ENCODE measurements at places on chromosomes 16 and 17. TPM values are rescaled to one million over a fixed set of nuclear protein-coding genes. Genes with fewer than 3 reads are reported as not detected.

GRCh38 chr16:66429290-66429962 lies 2.3 kb downstream of the BEAN1 start:
- no peak overlapping the region for H3K27ac ChIP-seq
- H3K4me1 ChIP-seq, result peaks cover 30% of the 10 kb centered on the region
- H3K36me3 ChIP-seq, result no peaks in the 10 kb centered on the region

- H3K27ac ChIP-seq, result no peak overlapping the region
- H3K36me3 ChIP-seq, result peaks cover 6% of the 10 kb centered on the region
- peaks cover 23% of the 10 kb centered on the region for H3K27me3 ChIP-seq
- H3K4me1 ChIP-seq, result peaks cover 75% of the 10 kb centered on the region
Observed at GRCh38 chr16:10883004-10883403, 6.0 kb downstream of the CIITA start.

- H3K27ac ChIP-seq, result no peak overlapping the region
- H3K27me3 ChIP-seq, result no peaks in the 10 kb centered on the region
- H3K36me3 ChIP-seq, result no peaks in the 10 kb centered on the region
- DNase-seq, result no peak
- H3K4me3 ChIP-seq, result no peak overlapping the region
- no peaks in the 10 kb centered on the region for H3K4me1 ChIP-seq
Observed at GRCh38 chr16:4777339-4778049, 10.5 kb upstream of the ZNF500 start.

- no peak overlapping the region for H3K27ac ChIP-seq
- no peaks in the 10 kb centered on the region for H3K27me3 ChIP-seq
- H3K4me1 ChIP-seq, result peaks cover 10% of the 10 kb centered on the region
- H3K36me3 ChIP-seq, result peaks cover 5% of the 10 kb centered on the region
Observed at GRCh38 chr16:72783716-72784318, 264.1 kb downstream of the ZFHX3 start.

DNA sequence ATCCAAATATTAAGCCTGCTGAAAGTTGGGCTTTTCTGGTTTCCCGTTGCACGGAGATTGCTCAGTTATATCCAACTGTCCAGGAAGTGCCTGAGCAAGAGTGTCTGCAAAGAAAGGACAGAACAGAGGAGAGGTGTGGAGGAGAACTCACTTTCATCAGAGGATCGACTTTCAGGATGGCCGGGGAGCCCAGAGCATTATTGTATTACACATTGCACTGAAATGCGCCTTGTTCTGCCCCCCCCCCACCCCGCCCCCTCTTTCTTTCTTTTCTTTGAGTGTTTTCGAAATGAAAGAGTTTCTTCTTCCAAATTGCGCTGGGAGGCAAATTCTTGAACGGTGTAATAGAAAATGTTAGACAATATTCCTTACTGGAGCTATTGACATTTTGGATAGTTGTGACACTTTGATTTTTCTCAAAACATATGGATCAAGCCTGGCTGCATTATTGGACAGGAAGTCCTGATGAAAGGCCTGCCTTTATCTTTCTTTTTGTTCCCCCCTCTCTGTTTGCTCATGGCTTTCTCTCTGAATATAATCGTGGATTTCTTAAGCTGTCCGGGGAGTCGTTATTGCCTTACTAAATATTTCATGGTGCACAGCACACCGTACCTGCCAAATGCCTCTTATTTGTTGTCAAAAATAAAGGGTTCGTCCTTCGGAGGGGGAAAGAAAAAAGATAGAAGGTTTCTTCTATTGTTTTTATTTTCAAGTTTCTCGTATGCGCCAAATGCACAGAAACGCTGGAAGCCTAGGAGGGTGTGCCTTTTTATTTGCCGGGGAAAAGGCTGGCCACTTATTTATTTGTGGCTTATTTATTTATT lies 110.8 kb downstream of the IRX3 start:
- DNase-seq, result no peak
- H3K27me3 ChIP-seq, result peaks cover 50% of the 10 kb centered on the region
- no peak overlapping the region for H3K27ac ChIP-seq

GRCh38 chr16:54400261-54400660 lies 113.7 kb upstream of the IRX3 start:
- H3K4me3 ChIP-seq, result no peak overlapping the region
- H3K4me1 ChIP-seq, result peaks cover 13% of the 10 kb centered on the region
- no peaks in the 10 kb centered on the region for H3K36me3 ChIP-seq
- no peaks in the 10 kb centered on the region for H3K27me3 ChIP-seq
- no peak for DNase-seq
- no peak overlapping the region for H3K27ac ChIP-seq

DNA sequence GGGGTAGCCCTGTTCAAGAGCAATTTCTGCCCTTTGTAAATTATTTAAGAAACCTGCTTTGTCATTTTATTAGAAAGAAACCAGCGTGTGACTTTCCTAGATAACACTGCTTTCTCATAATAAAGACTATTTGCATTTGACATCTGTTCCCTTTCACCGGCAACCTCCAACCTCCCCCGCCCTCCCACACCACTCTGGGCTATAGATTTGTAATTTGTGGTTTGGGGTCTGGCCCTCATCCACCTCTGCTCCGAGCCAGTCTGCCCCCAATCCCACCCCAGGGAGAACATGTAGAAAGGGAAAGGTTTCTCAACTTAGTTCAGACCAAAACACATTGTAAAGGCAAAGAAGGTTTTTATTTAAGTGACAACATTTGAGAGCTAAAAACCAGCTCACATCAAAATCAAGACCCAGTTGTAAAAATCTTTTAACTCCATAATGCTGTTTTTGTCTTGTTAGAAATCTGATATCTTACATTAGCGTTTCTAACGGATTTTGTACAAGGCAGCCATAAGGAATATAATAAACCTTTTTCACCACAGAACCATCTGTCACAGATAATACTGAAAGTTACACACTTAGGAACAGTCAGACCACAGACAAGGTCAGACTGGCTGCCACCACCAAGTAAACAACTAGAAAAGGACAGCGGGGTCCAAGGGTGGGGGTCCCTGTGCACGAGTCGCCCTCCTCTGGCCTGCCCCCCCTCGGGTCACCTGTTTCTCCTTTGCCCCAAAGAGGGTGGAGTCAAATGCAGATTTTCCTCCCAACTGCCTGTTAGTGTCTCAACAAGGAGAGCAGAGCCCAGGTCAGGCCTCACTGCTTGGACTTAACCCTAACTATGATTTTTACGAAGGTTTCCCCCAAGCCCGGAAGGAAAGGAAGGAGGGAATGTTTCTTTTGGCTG lies 6.9 kb downstream of the PIMREG start:
- no peak overlapping the region for H3K4me3 ChIP-seq
- H3K36me3 ChIP-seq, result no peaks in the 10 kb centered on the region
- H3K27ac ChIP-seq, result no peak overlapping the region
- H3K27me3 ChIP-seq, result peaks cover 21% of the 10 kb centered on the region
- peaks cover 6% of the 10 kb centered on the region for H3K4me1 ChIP-seq
- no peak for DNase-seq

DNA sequence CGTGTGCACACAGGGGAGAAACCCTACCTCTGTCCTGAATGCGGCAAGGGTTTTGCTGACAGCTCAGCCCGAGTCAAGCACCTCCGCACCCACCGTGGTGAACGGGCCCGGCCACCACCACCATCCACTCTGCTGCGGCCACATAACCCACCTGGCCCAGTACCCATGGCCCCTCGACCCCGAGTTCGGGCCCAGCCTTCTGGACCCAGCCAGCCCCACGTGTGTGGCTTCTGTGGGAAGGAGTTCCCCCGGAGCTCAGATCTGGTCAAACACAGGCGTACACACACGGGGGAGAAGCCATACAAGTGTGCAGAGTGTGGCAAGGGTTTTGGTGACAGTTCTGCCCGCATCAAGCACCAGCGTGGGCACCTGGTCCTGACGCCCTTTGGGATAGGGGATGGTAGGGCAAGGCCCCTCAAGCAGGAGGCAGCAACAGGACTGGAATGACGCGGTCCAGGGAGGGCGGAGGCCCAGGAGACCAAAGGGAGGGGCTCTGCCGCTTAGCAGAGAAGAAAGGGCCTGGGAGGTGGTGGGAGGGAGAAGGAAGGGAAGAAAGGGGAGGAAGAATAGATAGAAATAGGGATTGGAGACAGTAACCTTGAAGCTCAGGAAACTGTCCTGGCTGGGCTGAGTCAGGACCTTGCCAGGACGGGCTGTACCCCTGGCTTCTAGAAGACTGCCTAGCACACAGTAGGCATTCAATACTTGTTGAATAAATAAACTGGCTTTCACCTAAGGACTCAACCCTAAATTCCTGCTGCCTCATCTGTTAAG lies 3.6 kb downstream of the ZNF48 start:
- H3K36me3 ChIP-seq, result peaks cover 15% of the 10 kb centered on the region
- H3K27ac ChIP-seq, result no peak overlapping the region
- H3K4me1 ChIP-seq, result peaks cover 47% of the 10 kb centered on the region
- H3K27me3 ChIP-seq, result no peaks in the 10 kb centered on the region
- no peak overlapping the region for H3K4me3 ChIP-seq
- no peak for DNase-seq

DNA sequence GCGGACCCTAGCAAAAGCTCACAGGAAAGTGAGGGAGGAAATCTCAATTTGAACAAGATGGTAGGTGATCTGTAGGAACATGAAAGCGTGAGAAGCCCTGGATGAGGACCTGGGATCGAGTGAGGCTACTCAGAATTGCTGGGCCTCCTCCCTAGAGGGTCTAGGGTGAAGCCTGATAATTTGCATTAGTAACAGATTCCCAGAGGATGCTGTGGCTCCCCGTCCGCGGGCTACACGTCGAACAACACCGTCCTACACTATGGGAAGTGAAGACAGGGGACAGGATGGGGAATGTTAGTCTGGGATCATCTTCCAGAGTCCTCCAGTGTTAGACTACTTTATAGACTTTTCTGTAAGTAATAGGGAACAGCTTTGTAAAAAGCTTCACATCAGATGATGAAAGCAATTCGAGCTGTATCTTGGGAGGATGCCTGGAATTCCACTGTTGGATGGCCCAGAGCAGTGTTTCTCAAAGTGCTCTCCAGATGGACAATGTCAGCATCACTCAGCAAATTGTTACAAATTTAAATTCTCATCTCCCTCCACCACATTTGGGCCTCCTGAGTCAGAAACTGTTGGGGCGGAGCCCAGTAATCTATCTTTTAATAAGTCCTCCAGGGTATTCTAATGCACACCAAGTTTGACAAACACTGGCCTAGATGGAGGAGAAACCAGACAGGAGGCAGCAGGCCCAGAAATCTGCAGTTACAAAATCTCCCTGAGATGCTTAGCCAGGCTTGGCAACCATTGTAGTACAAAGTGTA lies 6.5 kb downstream of the FNDC8 start:
- DNase-seq, result peak; percentile 34
- H3K4me1 ChIP-seq, result peaks cover 12% of the 10 kb centered on the region
- peaks cover 18% of the 10 kb centered on the region for H3K36me3 ChIP-seq
- no peak overlapping the region for H3K4me3 ChIP-seq
- H3K27ac ChIP-seq, result peak overlapping the region; percentile 46

DNA sequence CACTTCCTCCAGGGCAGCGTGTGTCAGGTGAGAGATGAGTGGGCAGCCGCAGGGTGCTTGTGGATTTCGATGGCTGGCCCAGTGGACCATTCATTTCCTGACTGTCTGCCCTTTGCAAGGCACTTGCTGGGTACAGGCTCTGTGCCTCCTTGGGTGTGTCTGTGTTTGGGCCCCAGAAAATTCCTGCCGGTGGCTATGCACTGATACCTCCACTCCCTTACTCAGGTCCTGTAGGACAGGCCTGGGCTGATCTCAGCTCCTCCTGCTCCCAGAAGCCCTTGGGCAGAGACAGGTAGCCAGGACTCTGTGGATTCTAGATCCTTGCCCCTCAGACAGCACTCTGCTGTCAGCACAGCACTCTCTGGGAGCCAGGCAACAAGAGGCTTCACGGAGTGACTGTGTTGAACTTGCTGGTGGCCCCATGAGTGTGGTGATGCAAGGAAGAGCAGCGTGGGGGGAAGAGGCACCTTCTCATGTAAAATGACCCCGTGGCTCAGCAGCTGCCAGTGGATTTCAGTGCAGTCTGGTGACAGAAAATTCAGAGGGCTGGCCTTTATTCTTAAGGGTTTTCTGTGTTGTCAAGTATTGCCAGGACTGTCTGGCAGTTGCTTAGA lies 29.0 kb downstream of the PGS1 start:
- no peak overlapping the region for H3K4me3 ChIP-seq
- peaks cover 40% of the 10 kb centered on the region for H3K36me3 ChIP-seq
- H3K27ac ChIP-seq, result no peak overlapping the region
- H3K4me1 ChIP-seq, result peaks cover 49% of the 10 kb centered on the region
- H3K27me3 ChIP-seq, result no peaks in the 10 kb centered on the region
- no peak for DNase-seq

DNA sequence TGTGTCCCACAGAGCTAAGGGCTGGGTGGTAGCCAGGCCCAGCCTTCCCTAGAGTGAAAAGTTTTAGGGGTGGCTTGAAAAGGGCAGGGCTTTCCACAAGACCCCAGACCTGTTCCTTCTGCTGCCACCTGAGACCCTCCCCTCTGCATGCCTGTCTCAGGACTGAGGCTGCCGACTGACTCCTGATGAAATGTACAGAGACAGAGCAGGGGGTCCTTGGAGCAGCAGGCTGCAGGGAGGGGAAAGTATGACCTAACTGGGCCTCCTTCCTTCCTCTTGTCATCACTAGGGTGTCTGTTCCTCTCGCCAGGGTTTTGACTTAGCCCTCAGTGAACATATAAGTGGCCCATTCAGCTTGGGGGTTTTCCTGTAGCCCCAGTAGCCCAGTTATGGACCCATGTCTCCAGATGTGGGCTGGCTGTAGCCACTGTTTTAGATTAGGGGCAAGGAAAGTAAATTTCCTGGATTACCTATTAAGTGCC lies 14.9 kb upstream of the NFATC3 start:
- DNase-seq, result no peak
- H3K4me1 ChIP-seq, result peaks cover 42% of the 10 kb centered on the region
- no peaks in the 10 kb centered on the region for H3K27me3 ChIP-seq

GRCh38 chr17:56715613-56716357 lies 117.9 kb downstream of the C17orf67 start:
- no peaks in the 10 kb centered on the region for H3K36me3 ChIP-seq
- H3K4me1 ChIP-seq, result no peaks in the 10 kb centered on the region
- no peak overlapping the region for H3K27ac ChIP-seq
- peak; percentile 66 for DNase-seq

- peaks cover 33% of the 10 kb centered on the region for H3K27me3 ChIP-seq
- no peaks in the 10 kb centered on the region for H3K4me1 ChIP-seq
- no peak overlapping the region for H3K27ac ChIP-seq
- H3K36me3 ChIP-seq, result no peaks in the 10 kb centered on the region
- no peak for DNase-seq
Observed at GRCh38 chr16:13439766-13440165, 480.2 kb upstream of the ERCC4 start.

DNA sequence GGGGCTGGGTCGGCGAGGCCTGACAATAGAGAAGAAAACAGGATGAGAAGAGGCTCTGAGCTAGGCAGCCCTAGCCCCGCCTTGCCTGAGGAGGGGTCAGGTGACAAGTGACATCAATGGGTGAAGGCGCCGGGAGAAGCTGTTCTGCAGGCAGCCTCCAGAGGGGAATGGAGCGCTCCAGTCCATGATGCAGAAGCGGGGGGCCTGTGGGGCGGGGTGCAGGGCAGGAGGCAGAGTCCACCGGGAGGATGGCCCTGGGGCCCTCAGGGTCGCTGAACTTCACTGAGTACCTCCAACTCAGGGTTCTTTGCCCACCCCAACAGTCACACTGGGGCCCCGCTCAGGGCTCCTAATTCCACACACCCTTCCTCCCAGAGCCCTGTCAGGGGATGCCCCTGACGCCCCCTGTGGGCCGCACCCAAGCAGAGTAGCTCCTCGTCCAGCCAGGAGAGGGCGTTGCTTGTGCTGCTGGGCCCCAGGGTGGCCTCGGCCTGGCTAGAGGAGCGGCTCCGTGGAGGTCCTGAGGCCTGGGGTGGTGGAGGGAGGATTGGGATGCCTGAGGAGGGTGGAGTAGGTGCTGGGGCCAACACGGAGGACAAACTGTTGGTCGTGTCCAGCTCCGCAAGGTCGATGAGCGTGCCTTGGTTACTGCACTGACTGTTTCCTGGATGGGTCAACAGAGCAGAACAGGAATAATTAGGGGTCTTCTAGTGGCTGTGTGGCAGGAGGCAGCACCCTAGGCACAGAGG lies 20.8 kb downstream of the GGA3 start:
- H3K4me3 ChIP-seq, result no peak overlapping the region
- H3K4me1 ChIP-seq, result peaks cover 44% of the 10 kb centered on the region
- no peaks in the 10 kb centered on the region for H3K27me3 ChIP-seq
- no peak overlapping the region for H3K27ac ChIP-seq
- peaks cover 98% of the 10 kb centered on the region for H3K36me3 ChIP-seq

The KRTAP2-2 gene
- total RNA-seq, result not detected

The IL32 gene
- total RNA-seq, result 36.3 TPM
